ENCODE measurements at places on chromosomes 1 and 21. TPM values are rescaled to one million over a fixed set of nuclear protein-coding genes. Genes with fewer than 3 reads are reported as not detected.
A peak's percentile ranks its signal among the peaks of the same experiment; 100 is the strongest.

- no peak for DNase-seq
Measured at GRCh38 chr1:197451381-197451780, 183.3 kb downstream of the CRB1 start.

GRCh38 chr1:7229186-7229585 lies 443.9 kb downstream of the CAMTA1 start:
- DNase-seq = no peak

GRCh38 chr1:147243841-147244240 lies 1.4 kb downstream of the CHD1L start:
- no peak for DNase-seq

GRCh38 chr1:12180315-12180714 lies 13.5 kb downstream of the TNFRSF1B start:
- DNase-seq = no peak

DNA sequence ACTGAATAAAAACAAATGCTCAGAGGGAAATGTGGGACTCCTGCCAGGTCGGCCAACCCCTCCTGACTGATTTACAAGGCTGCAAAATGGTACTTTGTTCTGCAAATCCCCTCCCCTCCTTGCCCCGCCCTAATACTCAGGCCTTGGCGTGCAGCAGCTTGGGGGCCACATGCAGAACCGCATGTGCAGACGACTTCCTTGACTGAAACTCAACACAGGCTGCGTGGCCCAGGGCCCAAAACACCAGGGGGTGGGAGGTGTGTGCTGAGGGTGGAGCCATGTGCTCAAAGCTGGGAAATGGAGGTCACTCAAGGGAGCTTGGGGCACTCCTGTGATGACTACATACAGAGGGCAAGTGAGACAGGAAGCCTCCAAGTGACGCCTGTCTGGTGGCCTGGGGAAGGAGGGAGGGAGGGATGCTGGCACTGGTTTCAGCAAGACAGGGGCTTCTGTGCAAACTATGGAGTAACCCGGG lies 87.2 kb downstream of the MRPL37 start:
- DNase-seq = peak; percentile 40

DNA sequence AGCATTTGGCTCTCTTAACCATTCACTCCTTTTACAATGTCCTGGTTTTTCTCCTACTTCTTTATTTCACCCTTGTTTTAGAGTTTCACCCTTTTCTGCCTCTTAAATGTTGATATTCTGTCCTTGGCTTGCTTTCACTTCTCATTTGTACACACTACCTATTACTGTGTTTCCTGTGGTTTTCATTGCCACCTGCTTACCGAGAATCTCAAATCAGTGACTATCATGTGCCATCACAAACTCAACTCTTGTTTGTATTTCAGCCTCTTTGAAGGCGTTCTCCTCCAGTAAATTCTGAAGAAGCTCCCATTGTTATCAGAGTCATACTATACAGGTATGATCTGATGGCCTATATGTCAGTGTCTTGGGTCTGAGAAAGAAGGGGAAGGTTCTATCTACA lies 65.7 kb downstream of the NPHS2 start:
- no peak for DNase-seq

DNA sequence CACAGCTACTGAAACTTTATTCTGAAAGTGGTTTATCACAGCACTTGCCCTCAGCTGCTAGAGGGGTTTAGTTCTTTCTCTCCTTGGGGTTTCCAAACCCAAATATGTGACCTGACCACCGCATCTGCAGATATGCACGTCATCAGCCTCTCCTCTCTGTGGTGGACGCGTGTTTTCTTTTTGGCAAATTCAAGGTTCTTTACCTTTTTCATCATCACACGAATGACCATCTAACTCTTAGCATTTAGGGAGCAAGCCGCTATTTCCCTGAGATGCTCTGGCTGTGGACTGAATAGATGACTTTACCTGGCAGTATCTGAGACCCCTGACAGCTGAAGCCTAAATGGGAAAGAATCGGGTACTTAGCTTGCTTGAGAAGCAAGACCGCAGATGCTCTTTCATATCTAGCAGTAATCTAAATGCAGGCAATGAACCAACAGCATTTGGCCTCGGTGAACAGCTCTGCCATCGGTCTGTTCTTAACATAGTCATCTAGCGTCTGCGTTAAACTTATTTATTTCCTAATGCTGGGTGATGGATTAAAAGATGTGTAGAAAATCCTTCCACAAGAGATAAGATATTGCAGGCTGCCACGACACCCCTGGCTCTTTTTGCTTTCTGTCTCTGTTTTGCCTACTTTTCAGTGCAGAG lies 463.4 kb downstream of the CAMTA1 start:
- no peak for DNase-seq

DNA sequence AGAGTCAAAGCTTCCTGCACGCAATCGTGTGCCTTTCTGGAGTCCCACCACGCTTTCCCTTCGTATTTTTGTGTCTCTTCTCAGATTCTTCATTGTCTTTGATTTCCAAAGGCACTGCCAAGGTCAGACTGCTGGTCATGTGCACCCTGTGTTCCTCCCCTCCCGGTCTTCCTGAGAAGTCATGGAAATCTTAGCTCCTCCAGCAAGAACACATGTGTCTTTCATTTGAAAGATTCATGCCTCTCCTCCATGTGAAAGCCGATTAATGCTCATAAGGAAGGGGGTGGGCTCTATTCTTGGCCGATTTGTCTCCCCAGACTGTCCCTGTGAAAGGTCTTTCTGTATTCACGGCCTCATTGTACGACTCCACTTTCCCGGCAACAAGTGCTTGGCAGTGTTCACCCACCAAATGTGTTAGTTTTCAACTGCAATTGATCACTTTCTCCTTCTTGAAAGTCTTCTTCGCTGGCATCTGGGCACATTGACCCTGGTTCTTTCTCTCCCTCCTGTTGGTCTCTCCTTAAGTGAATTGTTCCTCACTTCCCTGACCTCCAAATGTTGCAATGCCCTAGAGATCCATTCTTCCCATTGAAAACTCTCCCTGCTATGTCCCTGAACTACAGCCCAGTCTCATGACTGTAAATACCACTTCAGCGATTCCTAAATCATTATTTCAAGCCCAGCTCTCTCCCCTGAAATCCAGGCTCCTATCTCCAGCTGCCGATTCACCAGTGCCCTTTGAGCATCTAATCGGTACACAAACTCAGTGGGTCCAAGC lies 25.4 kb downstream of the MX2 start:
- DNase-seq = no peak

DNA sequence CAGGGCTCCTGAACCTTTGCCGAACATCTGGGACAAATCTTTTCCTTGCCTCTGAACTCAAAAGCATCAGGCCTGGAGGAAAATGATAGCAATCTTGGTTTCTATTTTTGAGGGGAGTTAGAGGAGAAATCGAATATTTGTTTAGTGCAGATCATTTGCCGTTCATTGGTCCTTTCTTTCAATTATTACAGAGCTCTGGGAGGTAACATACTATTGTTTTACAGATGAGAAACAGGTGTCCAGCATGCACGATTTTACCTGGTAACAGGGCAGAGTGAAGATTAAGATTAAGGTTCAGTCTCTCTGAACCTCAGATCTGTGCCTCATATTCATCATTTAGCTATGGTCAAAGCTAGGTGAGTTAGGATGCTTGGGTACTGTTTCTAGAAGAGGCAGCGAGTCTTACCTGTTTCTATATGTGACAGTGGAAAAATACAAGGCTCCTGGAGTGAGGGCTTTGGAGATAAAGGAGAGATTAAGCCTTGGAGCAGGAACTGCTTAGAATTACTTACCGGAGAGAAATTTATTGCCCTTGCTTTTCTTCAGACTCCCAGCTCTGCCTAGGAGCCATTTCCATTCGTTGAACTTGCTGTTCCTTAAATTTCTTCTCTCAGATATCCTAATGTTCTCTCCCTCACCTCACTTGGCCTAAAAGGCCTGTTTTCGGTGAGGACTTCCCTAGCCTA lies 1.4 kb downstream of the PRCC start:
- DNase-seq = no peak

DNA sequence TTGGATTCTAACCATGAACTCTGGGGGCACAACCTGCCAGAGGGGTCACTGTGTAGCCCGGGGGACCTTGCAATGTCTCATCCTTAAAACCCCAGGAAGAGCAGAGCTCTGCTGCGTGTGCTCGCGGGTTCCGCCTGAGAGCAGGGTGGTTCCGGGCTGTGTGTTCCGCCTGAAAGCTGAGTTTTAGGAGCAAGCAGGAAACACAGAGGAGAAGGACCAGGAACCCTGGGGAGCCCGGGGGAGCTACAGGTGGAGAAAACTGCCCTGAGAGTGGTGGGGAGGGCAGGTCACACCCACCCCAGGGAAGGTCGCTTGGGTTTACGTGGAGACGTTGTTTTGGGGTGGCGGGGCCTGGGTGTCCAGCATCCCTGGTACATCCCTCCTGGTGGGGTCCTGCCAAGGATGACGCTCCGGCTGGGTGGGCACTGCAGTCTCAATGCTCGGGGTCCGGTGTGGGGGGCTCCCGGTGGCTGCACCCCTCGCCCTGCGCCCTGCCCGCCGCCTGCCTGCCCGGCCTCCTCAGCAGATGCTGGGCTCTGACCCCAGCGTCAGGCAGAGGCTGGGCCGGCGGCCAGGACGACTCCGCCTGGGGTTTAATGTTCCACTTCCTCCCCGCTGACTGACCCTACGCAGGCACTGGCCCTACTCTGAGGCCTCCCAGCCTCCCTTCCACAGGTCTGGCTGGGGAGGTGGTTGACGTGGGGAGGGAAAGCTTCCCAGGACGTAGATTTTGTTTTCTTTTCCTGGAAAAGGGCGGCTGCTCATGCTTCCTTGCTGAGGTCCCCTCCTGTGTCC lies 17.3 kb upstream of the C1orf159 start:
- DNase-seq = no peak

DNA sequence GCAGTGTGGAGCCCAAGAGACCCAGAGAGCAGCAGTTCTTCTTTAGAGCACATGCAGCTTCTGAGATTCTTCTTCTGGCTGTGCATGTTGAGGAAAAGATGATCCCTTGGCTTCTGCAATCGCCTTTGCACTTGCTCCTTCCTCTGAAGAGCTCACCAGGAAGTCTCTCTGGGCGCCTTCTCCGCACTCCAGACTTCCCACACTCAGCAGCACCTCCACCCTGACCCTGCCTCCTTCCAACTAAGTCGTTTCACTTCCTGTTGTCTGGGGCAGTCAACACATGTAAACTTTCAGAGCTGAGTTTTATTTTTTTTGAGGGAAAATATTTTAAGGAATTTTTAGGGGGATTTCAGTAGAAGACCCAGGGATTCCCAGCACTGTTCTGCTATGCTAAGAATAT lies 73.4 kb upstream of the F3 start:
- DNase-seq = no peak

DNA sequence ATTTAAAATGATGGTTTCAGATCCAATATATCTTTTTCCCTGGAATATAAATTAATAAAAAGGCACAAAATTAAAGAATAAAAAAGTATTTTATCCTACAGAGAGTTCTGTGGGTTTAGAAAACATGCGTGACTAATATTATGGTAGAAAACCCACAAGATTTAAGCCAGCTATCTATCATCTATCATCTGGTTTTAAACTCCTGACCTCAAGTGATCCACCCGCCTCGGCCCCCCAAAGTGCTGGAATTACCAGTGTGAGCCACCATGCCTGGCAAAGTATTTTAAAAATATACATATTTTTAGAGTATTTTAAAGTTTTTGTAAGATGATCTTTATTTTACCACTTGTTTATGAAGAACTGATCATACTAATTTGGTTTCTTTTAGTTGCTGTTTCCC lies 79.5 kb downstream of the NRIP1 start:
- DNase-seq = no peak

DNA sequence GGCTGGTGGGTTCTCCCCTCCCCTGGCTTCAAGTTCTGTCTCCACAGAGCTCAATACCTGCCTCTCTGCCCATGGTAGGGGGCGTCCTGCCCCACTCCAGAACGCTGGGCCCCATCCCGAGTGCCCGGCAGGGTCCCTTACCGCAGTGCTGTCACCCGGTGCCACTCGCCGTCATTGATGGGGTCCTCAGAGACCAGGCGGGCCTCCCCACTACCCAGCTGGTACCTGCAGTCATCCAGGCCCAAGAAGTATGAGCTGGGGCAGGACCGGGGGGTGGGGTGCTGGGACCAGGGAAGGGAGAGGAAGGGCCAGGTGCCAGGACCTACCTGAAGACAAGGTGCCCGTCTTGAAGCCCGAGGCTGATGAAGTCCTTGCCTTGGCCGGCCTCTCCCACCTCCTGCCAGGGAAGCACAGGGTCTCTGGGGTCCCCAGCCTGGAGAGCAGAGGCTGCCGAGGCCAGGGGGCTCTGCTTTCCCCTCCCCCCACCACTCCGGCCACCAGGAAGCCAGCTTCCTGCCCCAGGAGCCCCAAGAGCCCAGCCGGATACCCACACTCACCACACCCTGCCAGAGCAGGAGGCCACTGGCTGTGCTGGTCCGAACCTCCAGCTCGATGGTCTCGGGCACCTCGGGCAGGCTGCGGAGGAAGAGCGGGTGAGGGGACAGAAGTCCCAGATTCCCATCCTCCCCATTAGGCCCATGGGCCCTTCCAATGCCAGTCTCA lies 12.1 kb downstream of the LDLRAD2 start:
- DNase-seq = no peak

DNA sequence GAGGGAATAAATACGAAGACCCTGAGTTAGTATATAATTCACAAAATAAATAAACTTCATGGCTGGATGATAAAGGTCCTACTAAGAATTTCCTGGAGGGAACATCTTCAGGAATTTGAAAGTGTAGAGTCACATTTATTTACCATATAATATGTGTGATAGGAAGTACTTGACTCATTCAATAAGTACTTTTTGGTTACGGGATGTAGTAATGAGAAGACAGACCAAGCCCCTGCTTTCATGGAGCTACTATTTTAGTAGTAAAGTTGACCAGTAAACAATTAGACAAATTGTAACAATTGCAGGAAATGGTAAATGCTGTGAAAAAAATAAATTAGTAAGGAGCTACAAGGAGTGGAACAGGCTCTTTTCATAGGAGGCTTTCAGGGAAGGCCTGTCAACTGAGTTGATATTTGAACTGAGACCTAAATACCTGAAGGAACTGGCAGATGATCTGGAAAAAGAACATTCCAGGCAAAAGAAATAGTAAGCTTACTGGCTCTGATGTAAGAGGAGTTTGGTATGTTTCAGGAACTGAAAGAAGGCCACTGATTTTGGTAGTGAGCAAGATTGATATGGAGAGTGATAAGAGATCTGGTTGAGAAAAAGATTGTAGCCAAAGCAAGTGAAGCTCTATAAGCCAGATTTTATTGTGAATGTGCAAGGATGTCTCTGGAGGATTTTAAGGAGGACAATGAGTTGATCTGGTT lies 36.2 kb downstream of the CAMSAP2 start:
- no peak for DNase-seq

DNA sequence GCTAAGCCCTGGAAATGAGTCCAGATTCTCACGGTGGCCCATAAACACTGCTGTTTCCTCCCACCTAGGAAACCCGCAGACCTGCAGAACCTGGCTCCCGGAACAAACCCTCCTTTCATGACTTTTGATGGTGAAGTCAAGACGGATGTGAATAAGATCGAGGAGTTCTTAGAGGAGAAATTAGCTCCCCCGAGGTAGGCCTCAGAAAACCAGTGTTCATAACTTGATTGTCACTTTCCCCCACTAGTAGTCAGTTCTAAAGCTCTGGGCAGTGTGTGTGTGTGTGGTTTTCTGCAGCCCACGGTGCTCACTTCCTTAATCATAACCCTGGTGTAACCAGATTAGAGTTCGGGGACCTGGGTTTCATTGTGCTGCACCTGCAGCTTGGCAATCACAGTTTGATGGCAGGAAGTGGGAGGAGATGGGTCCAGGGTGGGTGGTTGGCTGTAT lies 39.1 kb downstream of the CLIC6 start:
- DNase-seq = no peak

GRCh38 chr1:41465741-41466140 lies 18.7 kb downstream of the EDN2 start:
- DNase-seq = no peak

- DNase-seq = no peak
Measured at GRCh38 chr1:228046421-228047182, 35.9 kb upstream of the ARF1 start.

- DNase-seq = no peak
Measured at GRCh38 chr1:2639203-2639602, 6.4 kb upstream of the MMEL1 start.

The AMY1B gene
- not detected for total RNA-seq

The LCE2A gene
- total RNA-seq = not detected

The NHLH1 gene
- total RNA-seq = 0.70 TPM

Measured in WTC11 (cell line).